ENCODE measurements at places on chromosomes 6 and 20. TPM values are rescaled to one million over a fixed set of nuclear protein-coding genes. Genes with fewer than 3 reads are reported as not detected.

- H3K36me3 ChIP-seq: no peaks in the 10 kb centered on the region
- H3K4me3 ChIP-seq: no peak overlapping the region
- H3K4me1 ChIP-seq: peaks cover 23% of the 10 kb centered on the region
- no peak overlapping the region for H3K27ac ChIP-seq
- H3K27me3 ChIP-seq: no peaks in the 10 kb centered on the region
These were observed 182.8 kb downstream of the ZDHHC14 start for GRCh38 chr6:157563611-157564284.

- peaks cover 11% of the 10 kb centered on the region for H3K36me3 ChIP-seq
- no peak overlapping the region for H3K4me3 ChIP-seq
- DNase-seq: no peak
- H3K27ac ChIP-seq: peak overlapping the region; percentile 38
- H3K4me1 ChIP-seq: peaks cover 32% of the 10 kb centered on the region
These were observed 32.3 kb downstream of the SNX5 start for GRCh38 chr20:17936286-17936760.

GRCh38 chr6:120473804-120474203, 860.5 kb downstream of the TBC1D32 start:
- H3K36me3 ChIP-seq: no peaks in the 10 kb centered on the region
- no peak for DNase-seq
- no peak overlapping the region for H3K4me3 ChIP-seq
- H3K27ac ChIP-seq: no peak overlapping the region
- no peaks in the 10 kb centered on the region for H3K4me1 ChIP-seq
- no peaks in the 10 kb centered on the region for H3K27me3 ChIP-seq

DNA sequence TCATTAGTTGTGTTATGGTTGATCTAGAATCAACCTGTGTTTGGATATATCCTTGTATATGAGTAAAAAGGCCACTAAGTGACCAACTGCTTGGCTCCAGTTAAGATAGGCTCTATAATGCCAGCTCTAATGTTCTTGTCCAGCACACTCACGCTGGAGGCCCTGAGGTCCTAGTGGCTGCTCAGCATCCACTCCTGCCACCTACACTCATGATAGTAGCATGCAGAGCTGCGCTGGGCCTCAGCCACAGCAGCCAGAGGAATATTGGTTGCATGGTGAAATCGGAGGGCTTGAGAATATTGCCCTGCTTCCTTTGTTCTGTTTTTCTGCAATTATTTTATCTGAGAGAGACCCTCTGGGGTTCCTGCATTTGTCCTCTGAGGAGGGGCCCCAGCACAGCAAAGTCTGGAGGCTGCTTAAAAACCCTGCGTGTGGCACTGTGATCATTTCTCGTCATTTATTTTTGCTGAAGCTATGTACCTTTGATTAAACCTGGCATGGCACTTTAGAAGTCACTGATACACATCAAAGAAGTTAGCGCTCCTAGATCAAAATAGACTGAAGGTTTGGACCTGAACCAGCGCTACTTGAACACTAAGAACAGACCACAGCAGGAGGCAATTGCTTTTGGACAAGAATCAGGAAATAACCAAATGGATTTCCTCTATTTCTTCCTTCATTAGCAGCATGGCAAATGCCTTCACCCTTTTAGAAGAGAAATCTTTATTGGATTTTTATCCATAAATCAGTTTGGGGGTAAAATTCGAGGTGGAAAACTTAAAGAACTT, 398.4 kb upstream of the ID4 start:
- H3K4me3 ChIP-seq: no peak overlapping the region
- H3K4me1 ChIP-seq: no peaks in the 10 kb centered on the region
- H3K27ac ChIP-seq: no peak overlapping the region
- no peak for DNase-seq

DNA sequence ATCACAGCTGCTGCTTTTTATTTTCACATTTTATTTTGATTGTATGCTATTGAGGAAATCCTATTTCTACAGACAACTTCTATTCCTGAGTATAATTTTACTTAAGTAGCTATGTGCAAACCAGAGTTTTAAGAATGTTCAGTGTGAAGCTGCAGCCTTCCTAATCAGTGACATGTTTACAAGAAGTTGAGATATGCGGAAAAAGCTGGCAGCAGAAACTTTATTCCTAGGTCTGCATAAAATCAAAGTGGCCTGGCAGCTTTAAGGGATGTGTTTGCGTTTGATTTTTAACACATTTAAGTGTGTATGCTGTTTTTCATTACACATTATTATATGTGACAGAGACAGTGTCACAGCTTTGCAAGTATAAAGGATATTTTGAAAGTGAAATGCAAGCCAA, 26.3 kb downstream of the MAPK14 start:
- peaks cover 21% of the 10 kb centered on the region for H3K36me3 ChIP-seq
- H3K27me3 ChIP-seq: no peaks in the 10 kb centered on the region
- H3K4me1 ChIP-seq: peaks cover 38% of the 10 kb centered on the region

- H3K36me3 ChIP-seq: no peaks in the 10 kb centered on the region
- no peaks in the 10 kb centered on the region for H3K4me1 ChIP-seq
- no peak overlapping the region for H3K4me3 ChIP-seq
- no peak for DNase-seq
These were observed 283.0 kb upstream of the MARCKS start for GRCh38 chr6:113574147-113574546.

DNA sequence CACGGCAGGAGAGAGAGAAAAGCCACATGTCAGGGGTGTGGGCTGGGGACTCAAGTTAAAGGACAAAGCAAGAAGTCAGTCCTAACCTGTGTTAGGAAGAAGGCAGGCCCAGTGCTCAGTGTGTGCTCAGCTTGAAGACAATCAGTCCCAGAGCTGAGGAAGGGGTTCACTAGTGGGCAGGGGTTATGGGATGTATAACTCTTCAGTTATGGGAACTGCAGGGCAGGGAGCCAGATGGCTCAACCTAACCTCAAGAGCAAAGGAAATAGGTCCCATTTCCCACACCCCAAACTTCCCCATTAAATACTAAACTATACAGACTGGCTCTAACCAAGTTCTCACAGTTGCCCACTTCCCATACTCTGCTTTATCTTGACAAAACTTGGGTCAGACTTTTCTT, 7.4 kb upstream of the SSTR4 start:
- DNase-seq: no peak
- no peak overlapping the region for H3K4me3 ChIP-seq
- no peaks in the 10 kb centered on the region for H3K27me3 ChIP-seq
- H3K36me3 ChIP-seq: no peaks in the 10 kb centered on the region
- H3K27ac ChIP-seq: no peak overlapping the region
- no peaks in the 10 kb centered on the region for H3K4me1 ChIP-seq

GRCh38 chr20:63554361-63555278, 661 bp downstream of the FNDC11 start:
- peaks cover 53% of the 10 kb centered on the region for H3K27me3 ChIP-seq
- peak overlapping the region; percentile 67 for H3K4me3 ChIP-seq
- DNase-seq: no peak
- H3K27ac ChIP-seq: no peak overlapping the region

Gene BPIFB4
- total RNA-seq: not detected

Gene PRR18
- total RNA-seq: not detected

Gene COL11A2
- total RNA-seq: 0.57 TPM

Gene ADAT2
- 1.4 TPM for total RNA-seq

Gene HSPA12B
- 9.3 TPM for total RNA-seq

Gene LAMA2
- total RNA-seq: 59.0 TPM

Gene WFDC10A
- not detected for total RNA-seq

Gene WFDC2
- 0.44 TPM for total RNA-seq

Gene TMEM170B
- total RNA-seq: 9.3 TPM
